ENCODE measurements at places on chromosomes 12 and 14.

DNA sequence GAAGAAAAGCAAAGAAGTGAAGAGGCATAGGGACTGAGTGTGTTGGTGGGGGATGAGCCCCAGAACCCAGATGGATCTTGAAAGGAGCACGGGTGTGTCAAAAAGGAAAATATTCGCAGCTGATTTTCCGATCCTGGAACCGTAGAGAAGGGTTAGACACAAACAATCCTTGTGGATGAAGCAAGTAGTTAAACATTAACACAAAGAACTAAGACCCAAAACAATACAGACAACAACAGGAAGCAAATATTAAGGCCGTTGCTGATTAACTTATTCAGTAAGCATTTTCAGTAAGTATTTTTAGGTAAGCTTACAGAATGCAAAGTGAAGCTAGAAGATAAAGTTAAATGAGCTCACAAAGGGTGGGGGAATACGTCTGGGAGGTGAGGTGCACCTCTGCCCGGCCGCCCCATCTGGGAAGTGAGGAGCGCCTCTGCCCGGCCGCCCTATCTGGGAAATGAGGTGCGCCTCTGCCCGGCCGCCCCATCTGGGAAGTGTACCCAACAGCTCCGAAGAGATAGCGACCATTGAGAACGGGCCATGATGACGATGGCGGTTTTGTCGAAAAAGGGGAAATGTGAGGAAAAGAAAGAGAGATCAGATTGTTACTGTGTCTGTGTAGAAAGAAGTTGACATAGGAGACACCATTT is 62.8 kb upstream of the PRB2 start:
- DNase-seq: no peak

DNA sequence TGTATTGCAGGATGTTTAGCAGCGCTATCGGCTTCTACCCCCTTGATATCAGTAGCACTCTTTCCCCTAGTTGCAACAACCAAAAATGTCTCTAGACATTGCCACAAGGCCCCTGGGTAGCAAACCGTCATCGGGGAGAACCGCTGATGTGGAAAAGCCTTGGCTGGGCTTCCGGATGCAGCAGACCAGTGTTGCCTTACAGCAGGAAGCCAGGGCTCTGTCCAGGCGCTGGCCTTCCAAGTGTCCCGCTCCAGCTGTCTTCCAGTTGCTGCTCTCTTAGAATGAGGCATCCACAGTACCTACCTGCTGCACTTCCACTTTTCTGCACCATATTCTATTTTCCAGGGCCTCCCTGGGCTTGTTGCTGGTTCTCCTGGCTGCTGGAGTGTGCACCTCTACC is 22.6 kb upstream of the SLC10A1 start:
- no peak for DNase-seq

GRCh38 chr14:103488071-103488470 is 34.6 kb downstream of the CKB start:
- DNase-seq: no peak

- no peak for DNase-seq
Measured at GRCh38 chr12:34598851-34599529, 576.7 kb downstream of the ALG10 start.

DNA sequence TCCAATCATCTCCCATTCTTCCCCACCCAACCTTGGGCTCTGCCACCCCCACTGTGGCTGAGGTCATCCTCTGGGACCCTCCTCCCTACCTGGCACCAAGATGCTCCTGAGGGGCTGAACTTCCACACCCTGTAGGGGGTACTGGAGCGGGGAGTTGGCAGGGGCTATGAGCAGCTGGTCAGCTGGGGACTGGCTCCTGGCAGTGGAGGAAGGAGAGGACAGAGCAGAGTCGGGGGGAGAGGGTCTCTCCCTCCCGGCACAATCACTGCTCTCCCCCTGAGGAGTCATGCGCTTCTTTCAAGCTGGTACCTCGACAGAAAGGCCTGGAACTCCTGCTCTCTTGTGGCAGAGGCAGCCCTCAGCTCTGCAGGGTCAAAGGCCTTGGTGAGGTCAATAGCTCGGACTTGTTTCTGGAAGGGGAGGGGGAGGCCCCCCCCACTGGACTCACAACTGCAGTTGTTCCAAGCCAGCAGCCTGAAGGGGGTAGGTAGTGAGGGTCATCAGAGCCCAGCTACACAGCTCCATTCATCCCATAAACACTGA is 2.0 kb downstream of the B4GALNT1 start:
- no peak for DNase-seq

GRCh38 chr14:30657050-30657449 is 34.9 kb downstream of the SCFD1 start:
- no peak for DNase-seq

Data from spinal cord (tissue), 10 donors.